ENCODE measurements at places on chromosomes 5 and 9. TPM values are rescaled to one million over a fixed set of nuclear protein-coding genes. Genes with fewer than 3 reads are reported as not detected.

DNA sequence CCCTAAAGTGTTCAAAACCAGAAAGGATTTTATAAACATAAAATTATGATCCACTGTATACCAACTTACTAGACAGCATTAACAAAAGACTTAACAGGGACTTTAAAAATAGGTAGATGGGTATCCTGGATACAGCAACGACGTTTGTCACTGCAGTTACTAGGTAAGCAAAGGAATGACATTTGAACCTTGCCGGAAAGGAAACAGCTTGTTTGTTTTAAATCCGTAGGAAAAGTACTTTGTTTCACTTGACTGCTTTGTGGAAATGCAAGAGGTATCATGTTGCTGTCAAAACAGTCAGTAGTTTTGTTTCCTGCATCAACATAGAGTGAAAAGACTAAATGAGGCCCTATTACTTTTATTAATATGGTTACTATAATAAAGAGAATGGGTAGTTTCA is 122.9 kb downstream of the CDC42SE2 start:
- peak overlapping the region; percentile 14 for H3K27ac ChIP-seq
- H3K4me1 ChIP-seq = peaks cover 50% of the 10 kb centered on the region
- DNase-seq = no peak

OLFM1 gene
- total RNA-seq = not detected

PTTG1 gene
- 15.1 TPM for total RNA-seq

GRCh38 chr5:167653645-167654106 is 637.8 kb upstream of the WWC1 start:
- no peak overlapping the region for H3K27ac ChIP-seq
- H3K4me3 ChIP-seq = no peak overlapping the region
- no peak for DNase-seq

GRCh38 chr9:18741945-18742344 is 268.0 kb downstream of the ADAMTSL1 start:
- DNase-seq = no peak
- H3K4me1 ChIP-seq = no peaks in the 10 kb centered on the region
- H3K27ac ChIP-seq = no peak overlapping the region

GRCh38 chr5:150503977-150504620 is 3.8 kb upstream of the NDST1 start:
- no peaks in the 10 kb centered on the region for H3K4me1 ChIP-seq
- no peaks in the 10 kb centered on the region for H3K27me3 ChIP-seq
- no peak overlapping the region for H3K27ac ChIP-seq
- no peak for DNase-seq

PCDHA6 gene
- total RNA-seq = not detected

EQTN gene
- not detected for total RNA-seq

TNFSF8 gene
- 71.6 TPM for total RNA-seq

DNA sequence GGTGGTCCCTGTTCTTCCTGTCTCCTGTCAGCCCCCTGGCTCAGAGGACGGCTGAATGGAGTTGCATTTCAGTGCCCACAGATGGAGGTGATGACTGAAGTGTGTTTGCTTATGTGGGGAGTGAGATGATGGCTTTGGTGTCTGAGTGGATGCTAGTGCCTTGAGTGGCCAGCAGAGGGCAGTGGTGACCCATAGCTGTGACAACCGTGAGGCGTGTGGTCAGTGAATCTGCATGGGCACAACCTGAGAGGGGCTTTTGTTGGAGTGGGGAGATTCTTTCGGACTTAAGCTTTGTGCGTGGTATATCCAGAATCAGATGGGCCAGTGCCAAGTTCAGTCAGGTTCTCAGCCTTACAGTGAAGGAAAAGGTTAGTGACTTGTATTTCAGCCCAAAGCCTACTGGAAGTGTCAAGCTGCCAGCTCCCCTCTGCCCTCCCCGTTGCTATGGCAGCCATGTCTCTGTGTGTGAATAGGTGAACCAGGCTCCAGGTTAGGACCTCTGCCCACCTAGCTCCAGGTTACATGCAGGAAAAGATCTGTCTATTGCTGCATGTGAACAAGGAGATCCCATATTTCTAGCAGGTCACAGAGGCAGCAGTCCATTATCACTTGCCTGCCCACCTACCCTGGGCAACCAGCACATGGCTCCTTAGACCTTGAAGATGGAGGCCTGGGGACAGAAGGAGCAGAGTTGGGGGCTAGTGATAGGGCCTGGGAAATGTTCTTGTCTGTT is 14.7 kb upstream of the CXXC5 start:
- H3K4me3 ChIP-seq = no peak overlapping the region
- H3K27me3 ChIP-seq = no peaks in the 10 kb centered on the region
- H3K36me3 ChIP-seq = peaks cover 17% of the 10 kb centered on the region
- H3K27ac ChIP-seq = no peak overlapping the region
- peaks cover 49% of the 10 kb centered on the region for H3K4me1 ChIP-seq

PTBP3 gene
- total RNA-seq = 110 TPM

DNA sequence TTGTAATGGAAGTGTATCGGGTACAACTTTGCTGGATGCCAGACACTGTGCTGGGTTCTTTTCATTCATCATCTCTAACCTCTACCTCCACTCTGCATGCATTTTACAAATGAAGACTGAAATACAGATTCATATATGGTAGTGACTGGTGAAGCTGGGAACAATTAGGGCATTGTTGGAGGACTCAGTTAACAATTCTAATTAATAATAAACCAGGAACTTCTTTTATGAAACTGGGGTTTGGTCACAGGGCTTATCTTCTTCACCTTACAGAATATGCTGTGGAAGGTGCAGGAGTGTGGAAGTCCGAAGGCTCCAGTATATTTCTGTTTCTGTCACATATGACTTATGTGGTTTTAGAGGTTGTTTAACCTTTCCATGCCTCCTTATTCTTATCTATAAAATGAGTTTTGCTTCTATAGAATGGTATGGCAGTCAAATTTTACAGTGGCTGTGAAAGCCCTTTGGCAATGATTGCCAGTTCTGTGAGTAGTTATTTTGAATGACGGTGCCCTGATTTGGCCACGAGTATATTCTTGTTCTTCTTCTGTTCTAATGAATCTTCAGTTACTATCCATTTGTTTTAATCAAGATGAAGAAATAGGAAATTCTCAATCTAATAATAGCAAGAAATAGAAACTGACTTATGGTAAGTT is 284.7 kb downstream of the GABRB2 start:
- no peaks in the 10 kb centered on the region for H3K27me3 ChIP-seq
- no peak overlapping the region for H3K27ac ChIP-seq
- H3K4me3 ChIP-seq = no peak overlapping the region
- H3K36me3 ChIP-seq = no peaks in the 10 kb centered on the region
- DNase-seq = no peak
- H3K4me1 ChIP-seq = no peaks in the 10 kb centered on the region

DNA sequence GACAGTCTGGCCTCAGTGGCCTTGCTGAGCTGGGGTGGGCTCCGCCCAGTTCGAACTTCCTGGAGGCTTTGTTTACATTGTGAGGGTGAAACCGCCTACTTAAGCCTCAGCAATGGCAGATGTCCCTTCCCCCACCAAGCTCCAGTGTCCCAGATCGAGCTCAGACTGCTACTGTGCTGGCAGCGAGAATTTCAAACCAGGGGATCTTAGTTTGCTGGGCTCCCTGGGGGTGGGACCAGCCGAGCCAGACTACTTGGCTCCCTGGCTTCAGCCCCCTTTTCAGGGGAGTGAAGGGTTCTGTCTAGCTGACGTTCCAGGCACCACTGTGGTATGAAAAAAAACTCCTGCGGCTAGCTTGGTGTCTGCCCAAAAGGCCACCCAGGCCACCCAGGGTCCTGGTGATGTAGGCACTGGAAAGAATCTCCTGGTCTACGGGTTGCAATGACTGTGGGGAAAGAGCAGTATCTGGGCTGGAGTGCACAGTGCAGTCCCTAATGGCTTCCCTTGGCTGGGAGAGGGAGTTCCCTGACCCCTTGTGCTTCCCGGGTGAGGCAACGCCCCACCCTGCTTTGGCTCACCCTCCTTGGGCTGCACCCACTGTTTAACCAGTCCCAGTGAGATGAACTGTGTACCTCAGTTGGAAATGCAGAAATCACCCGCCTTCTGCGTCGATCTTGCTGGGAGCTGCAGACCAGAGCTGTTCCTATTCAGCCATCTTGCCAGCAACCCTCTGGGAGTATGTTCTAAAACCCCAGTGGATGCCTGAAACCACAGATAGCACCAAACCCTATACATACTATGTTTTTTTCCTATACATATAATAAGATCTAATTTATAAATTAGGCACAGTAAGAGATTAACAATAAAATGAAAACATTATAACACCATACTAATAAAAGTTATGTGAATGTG is 95.5 kb downstream of the TMEM161B start:
- H3K4me1 ChIP-seq = peaks cover 8% of the 10 kb centered on the region
- H3K27ac ChIP-seq = no peak overlapping the region
- no peak overlapping the region for H3K4me3 ChIP-seq
- peaks cover 15% of the 10 kb centered on the region for H3K27me3 ChIP-seq
- no peak for DNase-seq
- no peaks in the 10 kb centered on the region for H3K36me3 ChIP-seq

GRCh38 chr5:177378884-177379883 is 5.0 kb upstream of the SLC34A1 start:
- H3K27me3 ChIP-seq = no peaks in the 10 kb centered on the region
- no peak overlapping the region for H3K27ac ChIP-seq
- H3K4me3 ChIP-seq = no peak overlapping the region
- peak; percentile 51 for DNase-seq

DOCK8 gene
- total RNA-seq = 126 TPM

Data from CD4-positive, alpha-beta T cell (primary cell).